ENCODE measurements at places on chromosomes 3 and 15.

GRCh38 chr15:73368301-73369136 is at the start of gene HCN4:
Gene HCN4, minus strand, starts transcription at chr15:73368958. Its CDS starts 688 bp downstream, at chr15:73368270.
- DNase-seq = no peak

DNA sequence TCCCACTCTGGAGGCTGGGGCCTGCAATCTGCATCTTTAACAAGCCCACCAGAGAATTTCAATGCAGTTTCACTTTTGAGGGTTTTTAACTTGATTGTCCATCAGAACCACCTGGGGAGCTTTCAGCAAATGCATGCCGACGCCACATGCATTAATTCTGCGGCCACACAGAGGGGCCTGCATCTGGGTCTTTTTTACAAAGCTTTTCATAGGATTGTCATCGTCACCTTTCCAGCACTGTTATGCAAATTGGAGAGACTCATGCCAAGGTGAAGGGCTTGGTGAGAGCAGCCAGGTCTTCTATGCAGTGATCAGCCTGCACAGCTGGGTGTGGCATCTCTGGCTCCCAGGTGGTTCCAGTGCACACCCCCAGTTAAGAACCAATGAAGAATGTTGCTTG is 143.0 kb upstream of the CTDSPL start:
- no peak for DNase-seq

DNA sequence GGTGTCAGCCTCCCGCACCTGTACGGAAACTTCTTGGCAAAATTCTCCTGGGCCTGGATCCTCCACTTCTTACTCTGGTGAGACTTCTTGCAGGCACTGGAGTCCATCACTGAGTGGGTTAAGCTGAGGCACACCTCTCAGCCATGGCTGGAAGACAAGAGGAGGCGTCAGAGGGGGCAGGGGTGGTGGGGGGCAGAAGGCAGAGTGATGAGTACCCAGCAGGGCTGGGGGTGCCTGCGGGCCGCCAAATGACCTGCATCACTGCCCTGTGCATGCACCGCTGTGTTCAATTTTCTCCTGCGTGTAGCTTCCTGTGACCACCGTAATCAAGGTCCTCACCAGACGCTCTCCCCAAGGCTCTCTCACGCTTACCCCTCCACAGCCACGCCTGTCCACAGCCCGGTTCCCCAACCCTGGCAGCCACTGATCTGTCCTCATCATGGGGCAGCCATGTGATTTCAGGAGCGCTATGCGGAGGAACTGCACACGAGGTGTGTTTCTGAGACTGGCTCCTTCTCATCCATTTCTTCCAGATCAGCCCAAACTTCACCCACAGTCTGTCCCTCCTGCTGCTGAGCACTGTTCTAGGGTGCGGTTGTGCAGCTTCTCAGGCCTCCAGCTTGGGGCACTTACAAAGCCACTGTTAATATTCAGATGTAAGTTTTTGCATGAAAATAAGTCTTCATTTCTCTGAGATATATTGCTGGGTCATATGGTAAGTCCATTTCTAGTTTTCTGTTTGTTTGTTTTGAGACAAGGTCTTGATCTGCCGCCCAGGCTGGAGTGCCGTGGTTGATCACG is 5.2 kb downstream of the C3orf22 start:
- no peak for DNase-seq

DNA sequence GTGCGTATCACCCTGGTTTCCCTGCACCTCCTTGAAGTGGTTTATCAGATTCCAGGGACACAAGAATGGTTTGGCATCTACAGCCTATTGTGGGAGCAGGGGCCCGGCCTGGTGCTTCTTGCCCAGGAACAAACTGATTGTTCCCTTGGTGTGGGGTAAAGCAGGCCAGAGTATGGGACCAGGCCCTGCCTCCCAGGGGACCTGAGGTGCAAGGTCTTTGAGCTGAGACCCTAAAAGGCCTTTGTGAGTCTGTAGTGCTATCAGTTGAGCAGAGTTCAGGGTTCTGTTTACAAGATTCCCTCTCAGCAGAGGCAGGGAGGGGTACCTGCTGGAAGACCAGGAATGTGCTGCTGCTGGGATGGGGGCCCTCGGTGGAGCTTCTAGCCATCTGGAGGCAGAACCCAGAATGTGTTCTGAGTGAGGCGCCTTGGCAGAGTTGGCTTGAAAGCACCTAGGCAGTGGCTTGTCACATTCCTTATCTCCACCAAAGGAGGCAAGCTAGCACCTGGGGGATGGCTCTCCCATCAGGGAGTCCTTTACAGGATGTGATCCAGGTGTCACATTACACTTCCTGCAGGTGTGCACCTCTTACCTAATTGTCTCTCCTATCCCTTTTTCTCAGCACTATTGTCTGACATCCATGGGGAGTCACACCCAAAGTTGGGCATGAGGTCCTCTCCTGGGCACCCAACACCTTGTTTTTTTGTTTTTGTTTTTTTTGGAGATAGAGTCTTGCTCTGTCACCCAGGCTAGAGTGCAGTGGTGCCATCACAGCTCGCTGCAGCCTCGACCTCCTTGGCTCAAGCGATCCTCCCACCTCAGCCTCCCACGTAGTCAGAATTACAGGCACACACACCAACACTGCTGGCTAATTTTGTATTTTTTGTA is 13.1 kb downstream of the FLNB start:
- no peak for DNase-seq

DNA sequence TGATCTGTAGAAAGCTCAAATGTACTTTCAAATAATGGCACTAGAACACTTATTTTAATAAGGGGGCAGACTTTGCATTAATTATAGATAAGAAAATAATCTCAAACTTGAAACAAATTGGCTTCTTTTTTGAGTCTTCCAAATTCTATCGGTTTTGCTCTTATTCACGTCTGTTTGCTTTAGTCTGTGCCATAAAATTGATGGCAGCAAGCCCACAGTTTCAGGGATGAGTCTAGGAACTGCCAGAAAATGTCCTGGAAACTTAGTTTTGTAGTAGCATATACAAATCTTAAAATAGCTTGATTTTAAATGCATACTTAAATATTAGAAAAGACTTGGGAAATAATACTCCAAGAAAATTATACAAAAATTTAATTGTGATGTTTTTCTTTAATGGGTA is 39.7 kb downstream of the BCHE start:
- DNase-seq = no peak

GRCh38 chr3:159273608-159274007 is 471.8 kb downstream of the MFSD1 start:
- DNase-seq = no peak

- DNase-seq = no peak
Observed at GRCh38 chr3:133905376-133905775, 9.7 kb upstream of the RAB6B start.

GRCh38 chr3:5520237-5520636 is 332.7 kb downstream of the EDEM1 start:
- no peak for DNase-seq

DNA sequence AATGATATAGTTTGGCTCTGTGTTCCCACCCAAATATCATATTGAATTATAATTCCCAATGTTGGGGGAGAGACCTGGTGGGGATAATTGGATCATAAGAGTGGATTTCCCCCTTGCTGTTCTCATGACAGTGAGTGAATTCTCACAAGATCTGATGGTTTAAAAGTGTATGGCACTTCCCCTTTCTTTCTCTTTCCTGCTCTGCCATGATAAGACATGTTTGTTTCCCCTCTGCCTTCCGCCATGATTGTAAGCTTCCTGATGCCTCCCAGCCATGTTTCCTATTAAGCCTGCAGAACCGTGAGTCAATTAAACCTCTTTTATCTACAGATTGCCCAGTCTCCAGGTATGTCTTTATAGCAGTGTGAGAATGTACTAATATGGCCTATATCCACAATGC is 126.7 kb upstream of the GMNC start:
- DNase-seq = no peak

- DNase-seq = no peak
Observed at GRCh38 chr3:69232482-69232881, 110.1 kb upstream of the LMOD3 start.

DNA sequence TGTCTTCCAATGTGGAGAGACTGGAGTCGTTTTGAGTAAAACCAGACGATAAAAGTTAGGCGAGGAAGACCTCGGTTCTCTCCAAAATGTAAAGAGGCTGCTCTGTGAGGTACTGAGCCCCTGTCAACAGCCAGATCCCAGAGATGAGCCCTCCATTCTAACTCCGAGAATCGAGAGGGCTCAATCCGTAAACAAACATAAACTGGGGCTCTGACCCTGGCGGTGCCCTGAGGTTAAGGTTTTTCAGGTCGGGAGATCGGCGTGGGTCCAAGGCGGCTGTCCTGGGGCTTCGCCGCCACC is 417 bp downstream of the TBCCD1 start:
- no peak for DNase-seq

GRCh38 chr3:153785901-153786300 is 335.3 kb upstream of the ARHGEF26 start:
- no peak for DNase-seq

GRCh38 chr3:53180305-53181023 is 19.5 kb downstream of the PRKCD start:
- DNase-seq = no peak

- no peak for DNase-seq
Observed at GRCh38 chr15:59741274-59741906, 52.3 kb upstream of the BNIP2 start.

Data from hypothalamus (tissue), 51 donors.